ENCODE measurements at places on chromosomes 13 and 19.
A peak's percentile ranks its signal among the peaks of the same experiment; 100 is the strongest.

GRCh38 chr19:13839130-13839937 is 37.6 kb upstream of the NANOS3 start:
- DNase-seq, result peak; percentile 75

GRCh38 chr19:56309511-56310185 is 5.0 kb downstream of the ZSCAN5A start:
- peak; percentile 27 for DNase-seq

GRCh38 chr13:26310470-26310869 is 56.5 kb downstream of the CDK8 start:
- no peak for DNase-seq

DNA sequence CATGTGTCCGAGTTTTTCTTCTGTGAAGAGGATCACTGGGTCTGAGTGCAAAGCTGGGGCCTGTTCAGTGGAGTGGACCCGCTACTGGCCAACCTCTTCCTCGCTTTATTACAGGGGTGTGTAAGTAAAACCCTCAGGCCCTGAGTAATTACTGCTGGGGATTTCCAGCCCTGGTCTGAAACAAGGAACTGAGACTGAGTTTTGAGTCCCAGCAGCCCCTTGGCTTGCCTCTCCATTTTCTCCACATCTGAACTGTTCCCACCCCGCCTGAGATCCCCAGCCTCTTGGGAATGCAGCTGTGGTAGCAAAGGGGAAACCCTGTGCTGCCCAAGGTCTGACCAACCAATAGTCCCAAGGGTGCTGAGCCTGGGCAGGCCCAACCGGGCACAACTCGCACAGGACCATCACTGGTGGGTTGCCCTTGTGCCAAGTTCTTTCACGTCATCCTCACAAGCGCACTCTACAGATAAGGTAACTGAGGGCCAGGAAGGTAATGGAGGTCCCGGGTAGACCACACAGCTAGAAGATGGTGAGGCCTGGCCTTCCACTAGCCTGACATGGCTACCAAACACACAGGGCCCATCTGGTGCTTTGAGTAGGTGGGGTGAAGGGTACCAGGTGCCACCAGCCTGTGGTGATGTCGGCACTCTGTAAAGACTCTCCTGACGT is 13.7 kb upstream of the SLC35E1 start:
- DNase-seq, result peak; percentile 34

DNA sequence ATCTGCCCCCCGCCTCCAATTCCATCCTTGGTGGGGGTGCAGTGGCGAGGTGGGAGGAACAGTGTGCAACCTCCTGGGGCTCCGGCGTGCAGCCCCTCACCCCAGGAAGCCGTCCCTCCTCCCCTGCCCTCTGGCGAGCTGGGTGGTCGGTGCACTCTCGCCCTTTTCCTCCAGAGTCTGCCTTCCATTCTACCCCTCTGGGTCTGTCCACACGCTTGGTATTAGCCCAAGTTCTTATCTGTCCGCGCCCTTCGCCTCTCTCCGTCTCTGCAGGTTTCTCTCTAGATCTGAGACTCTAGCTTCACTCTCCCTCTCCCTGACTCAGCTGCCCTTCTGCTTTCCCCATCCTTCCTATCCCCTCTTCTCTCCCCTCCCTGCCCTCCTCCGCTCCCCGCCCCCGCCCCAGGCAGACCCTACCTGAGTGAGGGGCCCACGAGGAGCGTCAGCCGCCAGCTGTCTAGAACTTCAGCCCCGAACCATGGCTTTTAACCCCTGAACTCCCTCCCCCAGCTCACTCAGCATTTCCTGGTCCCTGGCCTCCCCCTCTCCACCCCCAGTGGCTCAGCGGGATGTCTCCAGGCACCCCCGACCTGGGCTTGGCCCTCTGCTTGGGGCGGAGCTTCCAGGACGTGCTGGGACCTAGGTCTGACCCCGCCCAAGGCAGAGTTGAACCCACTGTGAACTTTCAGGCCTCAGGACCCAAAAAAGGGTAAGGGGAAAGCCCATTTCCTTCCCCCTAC is 499 bp upstream of the KLK13 start:
- DNase-seq, result no peak

GRCh38 chr19:23983406-23983805 is 68.7 kb downstream of the ZNF726 start:
- DNase-seq, result no peak

- DNase-seq, result no peak
These were observed 143.3 kb downstream of the MAB21L1 start for GRCh38 chr13:35333157-35333556.

DNA sequence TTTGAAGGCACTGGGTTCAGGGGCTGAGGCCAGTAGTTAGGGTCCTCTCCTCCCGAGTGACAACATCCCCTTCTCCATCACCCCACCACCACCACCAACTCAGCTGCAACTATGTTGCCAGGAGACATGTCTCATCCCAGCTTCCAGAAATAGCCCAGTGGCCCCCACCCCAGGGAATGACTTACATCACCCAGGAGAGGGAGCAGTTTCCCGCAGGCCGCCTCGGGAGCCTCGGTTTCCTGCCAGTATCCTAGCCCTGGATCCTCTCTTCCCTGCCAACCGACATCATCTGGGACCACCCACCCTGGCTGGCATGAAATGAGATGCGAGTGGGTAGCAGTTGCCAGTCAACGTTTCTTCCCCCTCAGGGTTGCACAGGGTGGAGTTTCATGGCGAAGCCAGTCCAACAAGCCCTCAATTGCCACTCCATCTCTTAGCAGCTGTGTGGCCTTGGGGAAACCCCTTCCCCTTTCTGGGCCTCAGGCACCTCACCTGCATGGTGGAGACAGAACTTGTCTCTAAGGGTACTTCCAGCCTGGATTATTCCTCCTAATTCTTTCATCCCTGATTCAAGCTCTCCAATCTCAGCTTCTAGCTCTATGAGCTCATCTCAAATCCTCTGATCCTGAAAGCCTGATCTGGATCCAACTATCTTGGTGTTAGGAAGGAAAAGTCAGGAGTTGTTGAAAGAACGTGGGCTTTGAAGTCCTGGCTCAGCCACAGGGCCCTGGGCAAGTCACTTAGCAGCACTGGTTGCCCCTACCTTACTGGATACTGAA is 3.9 kb upstream of the GSK3A start:
- DNase-seq, result no peak

GRCh38 chr19:42212886-42213285 is 4.6 kb downstream of the DEDD2 start:
- DNase-seq, result no peak

GRCh38 chr19:1435378-1435989 is 2.7 kb upstream of the RPS15 start:
- DNase-seq, result no peak

DNA sequence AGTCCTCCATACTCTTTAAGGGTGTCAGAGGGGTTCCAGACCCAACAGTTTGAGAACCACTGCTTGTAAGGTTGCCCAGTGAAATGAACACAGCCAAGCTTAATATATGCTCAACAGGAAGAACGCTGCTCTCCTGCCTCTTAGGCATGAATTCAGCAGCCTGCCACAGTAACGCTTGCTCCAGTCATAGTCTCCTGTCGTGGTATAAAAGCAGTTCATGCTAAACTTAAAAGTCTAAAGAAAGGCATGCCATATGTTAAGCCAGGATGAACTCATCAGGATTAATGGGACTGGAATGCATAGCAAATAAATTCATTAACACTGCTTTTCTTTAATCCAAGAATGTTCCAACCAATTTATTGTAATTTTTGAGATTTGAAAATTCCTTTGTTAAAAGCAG is 38.7 kb downstream of the SLC7A1 start:
- no peak for DNase-seq

DNA sequence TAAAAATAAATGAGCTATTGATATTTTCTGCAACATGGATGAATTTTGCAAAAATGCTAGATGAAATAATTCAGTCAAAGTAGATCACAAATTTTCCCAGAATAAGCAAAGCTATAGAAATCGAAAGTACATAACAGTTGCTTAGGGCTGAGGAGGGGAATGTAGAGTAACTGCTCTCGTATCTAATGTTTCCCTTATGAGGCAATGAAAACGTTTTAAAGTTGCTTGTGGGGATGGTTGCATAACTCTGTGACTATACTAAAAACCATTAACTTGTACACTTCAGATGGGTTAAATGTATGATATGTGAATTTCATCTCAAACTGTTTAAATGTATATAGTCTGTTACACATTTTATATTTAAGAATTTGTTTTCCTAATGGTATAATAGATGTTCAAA is 231.7 kb downstream of the GGACT start:
- DNase-seq, result no peak

DNA sequence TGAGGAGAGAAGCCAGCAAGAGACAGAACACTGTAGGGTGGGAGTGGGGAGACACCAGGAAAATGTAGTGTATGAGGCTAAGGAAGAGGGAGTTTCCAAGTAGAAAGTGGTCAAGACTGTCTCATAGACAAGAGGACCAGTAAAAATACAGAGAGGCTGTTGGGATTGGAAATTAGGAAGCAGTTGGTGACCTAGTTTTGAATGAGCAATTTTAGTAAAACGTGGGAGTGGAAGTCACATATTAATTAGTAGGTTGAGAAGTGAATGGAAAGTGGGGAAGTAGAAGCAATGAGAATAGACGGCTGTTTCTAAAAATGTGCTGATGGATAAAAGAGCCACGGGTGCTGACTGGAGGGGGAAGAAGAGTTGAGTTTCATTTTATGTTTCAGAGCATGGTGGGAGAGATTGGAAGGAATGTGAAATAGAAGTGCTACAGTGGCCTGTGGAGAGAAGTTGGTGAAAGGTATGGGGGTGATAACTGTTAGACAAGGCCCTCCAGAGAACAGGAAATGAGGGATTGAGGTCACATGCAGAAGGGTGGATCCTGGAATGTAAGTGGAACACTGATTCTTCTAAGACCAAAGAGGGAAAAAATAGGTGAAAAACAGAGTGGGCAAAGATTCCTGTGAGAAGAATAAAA is 247.3 kb downstream of the MTUS2 start:
- DNase-seq, result no peak

DNA sequence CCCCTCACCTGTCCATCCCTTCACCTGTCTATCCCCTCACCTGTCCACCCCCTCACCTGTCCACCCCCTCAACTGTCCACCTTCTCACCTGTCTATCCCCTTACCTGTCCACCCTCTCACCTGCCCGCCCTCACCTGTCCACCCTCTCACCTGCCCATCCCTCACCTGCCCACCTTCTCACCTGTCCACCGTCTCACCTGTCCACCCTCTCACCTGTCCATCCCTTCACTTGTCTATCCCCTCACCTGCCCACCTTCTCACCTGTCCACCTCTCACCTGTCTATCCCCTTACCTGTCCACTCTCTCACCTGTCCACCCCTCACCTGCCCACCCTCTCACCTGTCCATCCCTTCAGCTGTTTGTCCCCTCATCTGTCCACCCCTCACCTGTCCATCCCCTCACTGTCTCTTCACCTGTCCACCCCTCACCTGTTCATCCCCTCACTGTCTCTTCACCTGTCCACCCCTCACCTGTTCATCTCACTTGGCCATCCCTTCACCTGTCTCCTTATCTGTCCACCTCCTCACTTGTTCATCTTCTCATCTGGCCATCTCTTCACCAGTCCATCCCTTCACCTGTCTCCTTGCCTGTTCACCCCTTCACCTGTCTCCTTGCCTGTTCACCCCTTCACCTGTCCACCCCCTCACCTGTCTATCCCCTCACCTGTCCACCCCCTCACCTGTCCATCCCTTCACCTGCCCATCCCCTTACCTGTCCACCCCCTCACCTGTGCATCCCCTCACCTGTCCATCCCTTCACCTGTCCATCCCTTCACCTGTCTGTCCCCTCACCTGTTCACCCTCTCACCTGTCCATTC is 12.7 kb upstream of the KANK2 start:
- no peak for DNase-seq

DNA sequence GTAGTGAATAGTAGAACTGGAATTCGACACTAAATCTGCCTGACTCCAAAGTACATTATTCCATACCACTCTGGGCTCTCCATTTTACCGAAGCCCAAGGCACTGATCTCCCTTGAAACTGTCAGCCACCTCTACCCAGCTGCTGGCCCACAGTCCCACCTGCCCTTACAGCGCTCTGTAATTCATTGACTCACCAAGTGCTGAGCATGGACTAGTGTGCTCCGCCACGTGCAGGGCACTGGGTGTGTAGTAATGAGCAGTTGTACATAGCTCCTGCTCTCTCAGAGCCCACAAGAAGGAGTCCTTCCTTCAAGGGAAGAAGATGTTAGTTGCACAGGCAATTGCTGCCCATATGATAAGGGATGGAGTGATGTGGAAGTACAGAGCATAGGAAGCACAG is 76.6 kb upstream of the SIAH3 start:
- DNase-seq, result no peak

DNA sequence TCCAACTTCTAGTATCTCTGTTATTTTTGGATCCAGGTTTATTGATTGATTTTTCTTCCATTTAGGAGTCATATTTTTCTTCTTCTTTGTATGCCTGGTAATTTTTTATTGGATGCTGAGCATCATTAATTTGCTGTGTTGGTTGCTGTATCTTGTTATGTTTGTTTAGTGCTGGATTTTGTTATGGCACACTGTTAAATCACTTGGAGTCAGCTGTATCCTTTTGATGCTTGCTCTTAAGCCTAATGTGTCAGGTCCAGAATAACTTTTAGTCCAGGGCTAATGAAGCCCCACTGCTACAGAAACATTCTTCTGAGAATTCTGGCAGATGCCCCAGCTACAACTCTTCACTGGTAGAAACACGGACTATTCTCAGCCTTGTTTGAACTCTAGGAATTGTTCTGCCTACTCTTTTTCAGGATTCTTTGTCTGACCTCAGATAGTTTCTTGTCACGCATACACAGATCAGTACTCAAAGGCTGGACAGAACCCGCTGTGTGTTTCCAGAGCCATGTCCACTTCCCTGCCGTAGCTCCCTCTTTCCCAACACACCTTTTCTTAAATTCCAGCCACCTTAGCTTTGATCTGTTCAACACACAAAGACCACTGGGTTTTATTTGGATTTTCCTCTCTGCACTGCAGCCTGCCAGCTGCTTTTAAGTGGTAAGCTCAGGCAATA is 137.1 kb upstream of the WASF3 start:
- DNase-seq, result no peak

All from effector CD4-positive, alpha-beta T cell (primary cell).